Fibroblast of skin of abdomen (primary cell): ENCODE measurements at places on chromosomes 1 and 21.
A peak's percentile ranks its signal among the peaks of the same experiment; 100 is the strongest.

DNA sequence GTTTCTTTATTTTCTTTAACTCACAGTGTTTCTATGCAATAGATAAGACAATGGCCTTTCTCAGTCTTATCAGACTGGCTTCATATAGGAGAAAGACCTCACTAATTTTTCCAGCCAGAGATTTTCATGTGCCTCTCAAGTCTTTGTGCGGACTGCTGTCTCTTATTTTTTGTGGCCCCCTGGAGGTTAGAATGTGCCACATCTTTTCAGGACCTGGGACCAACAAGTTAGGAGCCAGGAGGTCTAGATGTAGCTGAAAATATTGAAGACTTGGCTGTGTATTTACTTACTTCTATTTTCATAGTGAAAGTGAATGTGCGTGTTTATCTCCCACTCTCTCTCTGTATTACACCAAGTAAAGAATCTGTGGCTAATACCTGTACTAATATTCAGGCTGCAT is 42.1 kb upstream of the CFHR3 start:
- DNase-seq, result no peak

DNA sequence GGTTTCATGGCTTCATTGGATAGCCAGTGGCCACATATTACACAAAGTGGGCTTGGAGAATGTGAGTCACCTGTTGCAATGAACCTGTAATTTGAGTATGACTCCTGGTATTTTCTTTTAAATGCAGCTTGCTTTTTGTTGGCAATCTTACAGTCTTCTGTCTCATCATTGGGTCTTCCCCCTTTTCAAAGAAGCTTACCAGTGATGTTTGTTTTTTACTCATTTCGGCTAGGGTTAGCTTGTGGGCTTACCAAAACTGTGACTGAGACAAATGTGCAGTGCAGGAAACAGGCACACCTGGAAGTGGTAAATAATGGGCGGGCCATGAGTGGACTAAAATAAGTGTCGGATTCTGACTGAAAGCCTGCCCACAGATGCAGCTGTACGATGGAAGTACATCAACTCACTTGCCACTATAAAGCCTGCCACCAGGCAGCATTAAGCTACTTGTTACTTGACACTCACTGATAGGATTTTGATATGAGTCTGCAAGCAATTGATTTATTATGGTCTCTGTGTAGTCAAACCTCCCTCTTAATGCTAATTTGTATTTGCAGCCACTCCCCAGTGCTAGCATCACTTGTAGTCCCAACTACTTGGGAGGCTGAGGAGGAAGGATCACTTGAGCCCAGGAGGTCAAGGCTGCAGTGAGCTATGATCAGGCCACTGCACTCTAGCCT is 4.2 kb downstream of the HHAT start:
- no peak for DNase-seq

- no peak for DNase-seq
Observed at GRCh38 chr1:247576514-247576913, 11.6 kb upstream of the OR2G2 start.

- peak; percentile 75 for DNase-seq
Observed at GRCh38 chr1:31152181-31152795, 86.8 kb upstream of the PUM1 start.
